ENCODE measurements at places on chromosomes 3 and 15.

- DNase-seq: no peak
These were observed 37.0 kb downstream of the DAPK2 start for GRCh38 chr15:64009241-64009640.

DNA sequence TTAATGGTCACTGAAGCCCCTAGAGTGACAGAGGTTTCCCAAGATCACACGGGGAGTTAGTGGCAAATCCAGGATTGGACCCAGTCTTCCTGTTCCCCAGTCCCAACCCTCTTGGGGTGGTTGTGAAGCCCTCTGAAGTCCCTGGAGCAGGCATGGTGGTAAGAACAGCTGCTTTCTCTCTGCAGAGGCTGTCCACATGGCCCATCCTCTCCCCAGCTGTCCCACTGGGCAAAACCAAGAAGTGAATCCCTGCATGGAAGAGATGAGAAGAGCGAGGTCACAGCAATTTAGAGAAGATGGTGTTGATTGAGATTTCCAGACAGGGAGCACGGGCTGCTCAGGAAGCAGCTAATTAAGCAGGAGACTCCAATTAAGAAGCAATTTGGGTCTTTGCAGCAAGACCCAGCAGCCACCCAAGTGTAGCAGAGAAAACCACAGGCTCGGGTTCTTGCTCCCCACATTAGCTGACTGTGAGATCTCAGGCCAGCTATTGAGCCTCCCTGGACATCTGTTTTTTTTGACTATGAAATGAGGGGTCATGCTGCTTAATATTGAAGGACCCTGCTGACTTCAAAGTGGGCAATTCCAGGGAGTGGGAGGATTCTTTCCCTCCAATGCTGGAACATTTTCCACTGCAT lies 14.8 kb upstream of the HDAC11 start:
- DNase-seq: no peak

DNA sequence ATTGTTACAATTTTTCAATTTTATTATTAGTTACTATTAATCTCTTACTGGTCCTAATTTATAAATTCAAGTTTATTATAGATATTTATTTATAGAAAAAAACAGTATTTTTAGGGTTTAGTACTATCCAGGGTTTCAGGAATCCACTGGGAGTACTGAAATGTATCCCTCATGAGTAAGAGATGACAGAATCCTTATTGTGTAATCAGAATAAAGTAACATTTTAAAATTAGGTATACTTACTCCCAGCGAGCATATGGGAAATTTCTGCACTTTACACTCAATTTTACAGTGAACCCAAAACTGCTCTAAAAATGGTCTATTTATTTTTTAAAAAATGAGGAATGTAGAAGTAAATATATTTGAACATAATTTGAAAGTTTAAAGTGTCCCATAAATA lies 202.7 kb downstream of the CGGBP1 start:
- DNase-seq: no peak

DNA sequence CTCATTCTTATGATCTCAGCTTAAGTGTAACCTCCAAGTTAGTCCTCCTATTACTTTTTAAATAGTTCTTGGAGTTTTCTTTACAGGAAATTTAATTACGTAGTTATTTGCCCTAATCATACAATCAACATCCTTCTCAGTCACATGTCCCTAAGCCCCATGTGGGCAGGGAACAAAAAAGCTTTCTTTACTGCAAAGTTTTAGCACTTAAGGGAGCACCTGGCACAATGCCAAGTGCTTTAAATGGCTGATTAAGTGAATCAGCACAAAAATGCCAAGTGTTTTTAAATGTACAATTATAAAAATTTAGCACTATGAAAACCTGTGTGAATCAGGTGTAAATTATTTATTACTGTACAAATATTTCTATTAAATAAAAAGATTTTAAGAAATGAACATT lies 445.3 kb downstream of the C3orf38 start:
- DNase-seq: peak; percentile 10

DNA sequence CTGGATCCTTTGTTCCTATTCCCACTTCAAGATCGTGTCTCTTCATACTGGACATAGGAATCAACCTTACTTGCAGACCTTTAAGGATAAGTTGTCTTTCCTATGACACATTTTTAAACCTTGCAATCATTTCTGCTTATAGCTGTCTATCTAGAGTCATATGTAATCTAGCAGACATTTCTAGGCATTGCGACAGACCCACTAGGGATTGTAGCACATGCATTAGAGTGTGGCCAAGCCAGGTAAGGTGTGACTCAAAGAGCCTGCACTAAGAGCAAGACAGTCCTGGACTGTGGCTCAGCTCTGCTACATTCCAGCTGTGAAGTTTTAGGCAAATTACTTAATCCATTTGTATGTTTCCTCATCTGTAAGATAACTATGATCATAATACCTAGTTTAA lies 38.8 kb upstream of the BFSP2 start:
- no peak for DNase-seq

GRCh38 chr3:58874248-58874741 lies 175.5 kb downstream of the CFAP20DC start:
- DNase-seq: no peak

GRCh38 chr3:158093526-158093925 lies 12.7 kb downstream of the SHOX2 start:
- DNase-seq: no peak

GRCh38 chr3:41933154-41933676 lies 28.7 kb downstream of the ULK4 start:
- no peak for DNase-seq
